ENCODE measurements at places on chromosomes 16 and 17.

DNA sequence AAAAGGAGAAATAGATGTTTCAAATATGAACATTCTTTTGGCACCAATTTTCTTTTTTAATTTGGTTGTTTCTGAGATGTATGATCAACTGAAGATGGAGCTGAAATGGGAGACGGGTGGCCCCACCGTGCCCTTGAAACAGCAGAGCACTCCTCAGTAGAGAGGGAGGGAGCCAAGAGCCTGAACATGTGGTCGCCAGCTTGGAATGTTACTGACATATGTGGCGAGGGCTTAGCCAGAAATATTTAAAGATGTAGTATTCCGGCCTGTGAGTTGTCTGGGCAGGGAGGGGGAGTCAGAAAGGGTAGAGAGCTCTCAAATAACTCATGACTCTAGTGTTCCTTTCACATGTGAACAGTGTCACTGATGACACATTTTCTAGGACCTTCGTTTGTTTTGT is 13.3 kb upstream of the MRC2 start:
- DNase-seq, result no peak

GRCh38 chr17:81011951-81012350 is 20.3 kb downstream of the CHMP6 start:
- no peak for DNase-seq

GRCh38 chr16:53509906-53510703 is 7.1 kb upstream of the AKTIP start:
- DNase-seq, result no peak

DNA sequence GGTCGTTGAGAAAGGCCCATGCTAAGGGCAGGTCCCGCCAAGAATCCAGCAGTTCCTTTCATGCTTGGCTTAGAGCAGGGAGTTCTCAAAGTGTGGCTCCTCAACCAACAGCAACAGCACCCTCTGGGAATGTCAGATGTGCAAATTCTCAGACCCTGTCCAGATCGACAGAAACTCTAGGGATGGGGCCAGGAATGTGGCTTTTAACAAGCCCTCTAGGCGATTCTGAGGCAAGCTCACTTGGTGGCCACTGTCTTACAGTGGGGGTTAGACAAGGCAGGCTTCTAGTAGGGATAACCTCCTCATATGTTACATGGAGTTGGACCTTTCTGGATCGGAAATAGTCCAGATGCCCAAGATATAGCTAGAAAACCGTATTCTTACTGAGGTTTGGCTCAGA is 144.8 kb downstream of the ZFHX3 start:
- DNase-seq, result no peak

DNA sequence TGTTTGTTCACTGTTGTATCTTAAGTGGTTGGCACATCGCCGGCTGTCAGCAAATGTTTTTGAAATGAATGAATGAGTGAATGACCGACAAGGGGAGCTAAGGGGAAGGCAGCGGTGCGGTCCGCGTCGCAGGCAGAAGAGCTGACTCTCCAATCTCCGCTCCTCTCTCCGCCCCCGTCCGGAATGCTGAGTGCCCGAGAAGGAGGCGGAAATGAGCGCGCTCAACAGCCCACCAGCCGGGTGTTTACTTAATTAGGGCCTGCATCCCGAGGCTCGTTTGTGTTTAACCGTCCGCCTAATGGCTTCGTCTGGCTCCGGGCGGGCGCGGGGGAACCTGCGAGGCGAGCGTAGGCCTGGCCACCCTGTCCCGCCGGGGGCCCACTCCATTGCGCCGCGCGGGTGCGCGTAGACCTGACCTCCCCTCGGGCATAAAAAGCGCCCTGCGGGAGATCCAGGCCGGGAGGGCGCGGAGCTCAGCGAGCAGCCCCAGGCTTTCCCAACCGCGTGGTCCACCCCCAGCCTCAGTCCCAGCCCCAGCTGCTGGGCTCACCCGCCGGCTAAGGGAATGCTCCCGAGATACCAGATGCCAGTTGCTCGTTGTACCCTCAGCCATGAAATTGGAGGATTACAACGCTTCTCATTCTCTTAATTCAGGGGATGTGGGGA is 2.5 kb upstream of the CDH3 start:
- DNase-seq, result no peak

GRCh38 chr17:4576729-4577322 is 7.5 kb upstream of the SMTNL2 start:
- DNase-seq, result no peak

DNA sequence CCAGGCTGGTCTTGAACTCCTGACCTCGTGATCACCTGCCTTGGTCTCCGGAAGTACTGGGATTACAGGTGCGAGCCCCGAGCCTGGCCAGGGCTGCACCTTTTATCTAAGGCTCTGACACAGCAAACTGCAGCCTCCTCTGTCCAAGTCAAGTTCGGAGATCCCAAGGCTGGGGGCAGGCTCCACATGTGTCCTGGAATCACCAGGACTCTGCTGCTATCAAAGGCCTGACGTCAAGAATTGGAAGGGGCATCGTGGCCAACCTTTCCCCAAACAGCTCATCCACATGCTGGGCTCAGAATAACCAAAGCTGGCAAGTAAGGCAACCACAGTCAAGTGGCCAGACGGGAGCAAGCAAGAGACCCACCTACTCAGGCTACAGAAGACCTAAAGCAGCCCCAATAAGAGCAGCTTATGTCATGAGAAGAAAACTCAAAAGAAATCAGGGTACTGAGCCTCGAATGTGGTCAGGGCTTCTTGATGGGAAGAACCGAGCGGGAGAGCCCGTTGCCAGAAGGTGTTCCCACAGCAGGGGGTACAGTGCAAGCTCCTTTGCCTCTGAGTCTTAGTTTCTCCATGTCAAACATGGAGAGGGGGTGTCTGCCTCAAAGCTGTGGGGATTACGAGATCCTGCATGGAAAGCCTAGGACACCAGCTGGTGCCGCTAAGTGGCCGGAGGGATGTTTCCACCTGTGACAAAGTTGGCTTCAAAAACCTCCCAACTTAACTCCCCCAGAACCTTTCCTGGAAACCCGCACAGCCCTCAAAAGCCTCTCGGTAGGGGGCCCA is 7.9 kb downstream of the MYBBP1A start:
- DNase-seq, result no peak

DNA sequence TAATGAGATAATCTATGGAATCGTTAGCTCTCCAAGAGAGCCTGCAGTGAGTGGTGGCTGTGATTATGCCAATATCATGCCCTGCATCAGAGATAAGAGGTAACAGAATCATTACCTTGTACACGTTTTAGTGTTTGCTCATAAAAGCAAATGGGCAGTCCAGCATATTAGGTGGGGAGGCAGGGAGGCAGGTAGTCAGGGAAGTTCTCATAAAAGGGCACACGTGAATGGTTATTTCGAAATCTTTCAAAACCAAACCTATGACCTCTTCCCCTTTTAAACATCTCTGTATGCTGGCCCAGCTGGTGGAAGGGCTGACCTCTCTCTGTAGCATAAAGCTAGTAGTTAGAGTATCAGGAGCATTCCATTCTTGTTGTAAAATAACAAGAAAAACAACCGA is 51.7 kb downstream of the VAT1L start:
- no peak for DNase-seq

GRCh38 chr16:13231365-13231764 is 330.0 kb downstream of the SHISA9 start:
- no peak for DNase-seq

GRCh38 chr17:5027916-5028315 is 7.3 kb downstream of the SLC52A1 start:
- DNase-seq, result no peak

- no peak for DNase-seq
Measured at GRCh38 chr17:17963066-17963465, 9.1 kb downstream of the TOM1L2 start.

DNA sequence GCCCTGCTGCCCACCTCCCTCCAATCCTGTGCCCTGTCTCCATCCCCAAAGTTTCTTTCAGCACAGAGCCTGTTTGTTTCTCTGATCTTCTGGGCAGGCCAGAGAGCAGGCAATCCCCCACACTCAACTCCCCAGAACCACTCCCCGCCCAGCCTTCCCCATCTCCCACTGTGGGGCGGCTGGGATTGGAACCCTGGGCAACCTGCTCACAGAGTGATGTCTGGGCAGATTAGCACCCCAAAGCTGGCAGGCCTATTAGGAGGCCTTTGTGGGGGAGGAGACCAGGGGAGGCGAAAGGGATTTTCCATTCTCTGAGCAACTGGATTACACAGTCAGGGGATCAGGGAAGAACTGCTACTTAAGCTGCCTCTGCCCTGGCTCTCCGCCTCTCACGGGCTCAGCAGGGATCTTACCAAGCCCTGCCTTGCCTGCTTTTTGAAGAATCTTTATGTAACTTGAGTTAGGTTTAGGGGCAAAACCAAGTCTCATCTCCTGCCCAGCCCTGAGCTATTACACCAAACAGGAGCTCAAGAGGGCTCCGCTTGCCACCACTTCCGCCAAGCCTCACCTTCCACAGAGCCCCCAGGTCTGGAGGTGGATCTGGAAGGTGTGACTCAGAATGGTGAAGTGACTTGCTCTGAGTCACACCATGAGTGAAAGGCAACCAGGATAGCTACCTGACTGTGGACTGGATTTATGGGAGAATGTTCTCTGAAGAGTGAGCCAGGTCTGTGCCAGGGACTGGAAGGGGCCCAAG is 16.0 kb upstream of the LHX1 start:
- no peak for DNase-seq

GRCh38 chr16:4172070-4172469 is 55.8 kb upstream of the ADCY9 start:
- DNase-seq, result no peak

DNA sequence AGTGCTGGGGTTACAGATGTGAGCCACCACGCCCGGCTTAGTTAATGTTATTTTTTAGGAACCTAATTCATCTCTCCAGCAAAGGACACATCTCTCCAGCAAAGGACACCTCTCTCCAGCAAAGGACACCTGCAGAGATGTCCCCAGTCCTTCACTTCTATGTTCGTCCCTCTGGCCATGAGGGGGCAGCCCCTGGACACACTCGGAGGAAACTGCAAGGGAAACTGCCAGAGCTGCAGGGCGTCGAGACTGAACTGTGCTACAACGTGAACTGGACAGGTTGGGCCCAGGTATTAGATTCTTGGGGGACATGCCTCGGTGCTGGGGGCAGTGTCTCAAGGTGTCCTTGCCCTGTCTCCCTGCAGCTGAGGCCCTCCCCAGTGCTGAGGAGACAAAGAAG is 4.7 kb downstream of the PFAS start:
- no peak for DNase-seq

GRCh38 chr17:80844418-80844990 is 147.1 kb upstream of the CHMP6 start:
- DNase-seq, result no peak

- no peak for DNase-seq
Measured at GRCh38 chr17:81570964-81571363, 18.8 kb upstream of the FAAP100 start.

DNA sequence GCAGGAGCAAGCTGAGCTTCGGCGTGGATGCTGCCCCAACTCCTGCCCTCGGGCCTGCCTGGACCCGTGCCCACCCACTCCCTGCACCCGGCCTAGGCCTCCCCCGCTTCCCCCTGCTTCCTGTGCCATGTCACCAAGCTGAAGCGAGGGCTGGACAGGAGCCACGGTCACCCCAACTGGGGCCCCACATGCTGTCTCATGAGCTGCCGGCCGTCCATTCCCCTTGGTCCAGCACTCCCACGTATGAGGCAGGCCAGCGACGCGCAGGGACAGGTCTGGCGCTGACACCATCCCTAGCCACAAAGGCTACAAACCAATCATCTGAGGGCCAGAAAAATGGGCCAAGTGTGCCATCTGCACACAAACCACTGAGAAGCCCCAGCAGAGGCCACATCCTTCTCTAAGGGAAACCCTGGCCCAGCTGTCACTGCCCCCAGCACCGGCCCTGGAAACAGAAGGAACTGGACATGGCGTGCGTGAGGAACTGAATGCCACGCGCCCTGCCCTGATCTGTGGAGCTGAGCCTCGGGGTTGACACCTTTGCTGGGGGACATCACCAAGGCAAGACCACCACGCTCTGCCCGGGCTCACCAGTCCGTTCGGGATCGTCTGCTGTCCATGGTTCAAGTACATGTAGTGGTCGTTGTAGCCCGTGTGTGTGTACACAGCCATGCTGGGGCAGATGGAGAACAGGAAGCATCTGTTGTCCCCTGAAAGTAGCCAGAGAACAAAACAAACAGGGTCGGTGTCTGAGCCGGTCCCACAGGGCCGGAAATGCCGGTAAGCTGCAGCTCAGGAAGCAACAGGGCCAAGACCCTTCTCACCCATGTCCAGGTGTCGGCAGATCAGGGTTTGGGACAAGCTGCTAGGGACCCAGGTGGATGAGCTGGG is 22.2 kb downstream of the MEAK7 start:
- no peak for DNase-seq

DNA sequence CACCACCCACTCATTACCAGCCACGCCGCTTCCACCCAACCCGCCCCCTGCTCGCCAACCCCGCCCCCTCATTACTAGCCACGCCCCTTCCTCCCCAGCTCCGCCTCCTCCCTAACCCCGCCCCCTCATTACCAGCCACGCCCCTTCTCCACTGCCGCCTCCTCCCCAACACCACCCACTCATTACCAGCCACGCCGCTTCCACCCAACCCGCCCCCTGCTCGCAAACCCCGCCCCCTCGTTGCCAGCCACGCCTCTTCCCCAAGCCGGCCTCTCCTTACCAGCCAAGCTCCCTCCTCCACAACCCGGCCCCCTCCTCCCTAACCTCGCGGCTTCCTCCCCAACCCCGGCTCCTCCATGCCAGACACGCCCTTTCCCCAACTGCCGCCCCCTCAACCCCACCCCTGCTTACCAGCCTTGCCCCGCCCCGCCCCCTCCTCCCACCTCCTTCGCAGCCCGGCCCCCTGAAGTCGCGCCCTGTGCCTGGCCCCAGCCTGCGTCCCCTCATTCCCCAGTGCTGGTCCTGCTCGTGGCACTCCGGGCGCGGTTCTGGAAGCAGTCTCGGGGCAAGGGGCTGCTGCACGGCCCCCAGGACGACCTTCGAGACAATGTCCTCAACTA is 7.3 kb downstream of the SLC22A31 start:
- DNase-seq, result no peak

GRCh38 chr17:5422505-5422904 is 2.5 kb downstream of the RPAIN start:
- no peak for DNase-seq

DNA sequence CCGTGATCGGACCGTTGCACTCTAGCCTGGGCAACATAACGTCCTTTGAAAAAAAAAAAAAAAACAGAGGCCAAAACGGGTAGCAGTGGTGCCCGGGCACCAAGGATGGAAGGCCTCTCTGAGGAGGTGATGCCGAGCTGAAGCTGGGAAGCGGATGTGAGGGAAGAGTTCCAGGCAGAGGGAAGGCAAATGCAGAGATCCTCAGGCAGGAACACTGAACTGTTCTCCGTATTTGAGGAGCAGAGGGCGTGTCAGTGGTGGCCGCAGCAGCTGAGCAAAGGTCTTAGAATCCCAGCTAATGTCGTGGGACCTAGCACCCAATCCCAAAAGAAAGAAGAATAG is 656 bp upstream of the KCTD13 start:
- no peak for DNase-seq

- DNase-seq, result no peak
Measured at GRCh38 chr16:30000735-30001631, 4.9 kb downstream of the INO80E start.

- DNase-seq, result no peak
Measured at GRCh38 chr16:11692171-11692570, 23.9 kb downstream of the SNN start.

- DNase-seq, result no peak
Measured at GRCh38 chr17:17892009-17892408, 55.2 kb upstream of the SREBF1 start.

GRCh38 chr16:24855678-24856077 is 9.9 kb downstream of the SLC5A11 start:
- DNase-seq, result no peak
